ENCODE measurements at places on chromosomes 11 and 22.
A peak's percentile ranks its signal among the peaks of the same experiment; 100 is the strongest.

DNA sequence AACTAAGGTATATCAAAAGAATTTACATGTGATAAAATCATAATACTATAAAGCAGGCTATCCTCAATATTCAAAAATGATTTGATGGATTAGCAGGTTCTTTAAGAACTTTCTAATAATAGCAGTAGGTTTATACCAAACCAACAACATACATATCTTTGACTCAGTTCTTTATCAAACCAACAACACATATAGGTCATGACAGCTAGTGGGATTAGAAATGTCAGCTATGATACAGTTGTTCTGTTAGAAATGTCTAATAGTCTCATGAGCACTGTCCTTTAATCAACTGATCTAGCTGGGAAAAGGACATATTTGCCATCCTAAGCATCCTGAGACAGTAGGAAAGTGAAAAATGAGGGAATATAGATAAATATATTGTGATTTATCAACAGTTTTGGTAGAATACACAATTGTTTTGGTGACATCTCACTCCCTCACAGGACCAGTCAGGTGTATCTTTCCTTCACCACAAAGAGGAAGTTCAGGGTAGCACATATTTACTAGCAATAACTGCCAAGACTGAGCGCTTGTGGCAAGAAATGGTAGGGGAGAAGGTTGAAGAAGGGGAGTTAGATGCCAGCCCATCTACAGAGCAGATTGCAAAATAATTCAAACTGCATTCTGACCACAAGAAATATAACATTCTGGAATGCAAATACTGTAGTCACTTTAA, 90.8 kb upstream of the APOA1 start:
- DNase-seq: no peak

- DNase-seq: no peak
These were observed 9.7 kb downstream of the SLN start for GRCh38 chr11:107702109-107702660.

DNA sequence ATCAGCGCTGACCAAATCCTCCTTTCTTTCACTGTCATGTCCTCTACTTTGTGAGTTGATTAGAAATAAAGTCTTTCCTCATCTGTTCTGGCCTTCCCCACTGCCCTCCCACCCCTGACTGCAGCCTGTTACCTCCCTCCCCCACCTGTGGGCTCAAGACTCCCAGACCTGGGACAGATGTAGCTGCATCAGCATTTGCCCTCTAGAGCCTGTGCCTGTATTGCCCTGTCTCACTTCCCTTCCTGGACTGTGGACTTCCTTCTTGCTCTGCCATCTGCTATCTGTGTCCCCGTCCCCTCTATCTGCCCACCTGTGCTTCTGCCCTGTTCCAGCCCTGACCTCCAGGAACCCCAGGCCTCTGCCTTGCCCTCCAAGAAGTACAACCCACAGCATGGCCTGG, 122.5 kb downstream of the GALNT18 start:
- no peak for DNase-seq

GRCh38 chr11:110196241-110196754, 100.1 kb downstream of the RDX start:
- peak; percentile 41 for DNase-seq

DNA sequence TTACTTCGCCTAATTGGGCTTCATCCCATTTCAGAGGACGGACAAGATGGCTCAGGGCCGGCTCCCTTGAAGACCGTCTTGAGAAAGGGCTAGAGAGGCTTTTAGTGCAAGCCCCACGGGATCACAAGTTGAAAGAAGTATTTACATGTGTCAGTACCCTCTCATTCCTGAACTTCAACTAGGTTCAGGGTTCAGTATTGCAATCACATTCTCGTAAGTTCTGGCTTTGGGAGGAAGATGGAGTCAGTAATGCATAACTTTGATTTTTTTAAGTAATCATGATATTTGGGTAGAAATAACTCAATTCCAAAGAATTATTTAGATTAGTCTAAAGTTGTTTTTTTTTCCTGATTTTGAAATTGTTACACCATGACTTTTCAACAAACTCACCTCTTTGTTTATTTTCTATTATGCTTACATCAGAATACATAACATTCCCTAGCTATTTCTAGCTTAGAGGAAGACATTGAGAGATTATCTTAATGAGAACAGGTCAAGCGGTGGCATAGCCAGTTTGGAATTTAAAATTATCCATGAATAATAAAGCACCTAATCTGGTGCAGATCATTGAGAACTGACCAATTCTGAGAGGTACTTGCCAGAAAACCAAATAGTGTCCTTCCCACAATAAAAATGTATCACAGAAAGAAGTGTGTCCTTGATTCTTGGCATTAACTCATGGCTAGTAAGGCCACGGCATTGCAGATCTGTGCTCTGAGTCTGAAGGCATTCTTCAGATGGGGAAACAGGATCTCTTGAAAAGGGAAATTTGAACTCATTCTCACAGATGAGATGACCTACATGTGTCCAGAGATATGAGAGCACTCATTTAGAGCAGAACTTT, 92.1 kb upstream of the BLID start:
- peak; percentile 31 for DNase-seq

DNA sequence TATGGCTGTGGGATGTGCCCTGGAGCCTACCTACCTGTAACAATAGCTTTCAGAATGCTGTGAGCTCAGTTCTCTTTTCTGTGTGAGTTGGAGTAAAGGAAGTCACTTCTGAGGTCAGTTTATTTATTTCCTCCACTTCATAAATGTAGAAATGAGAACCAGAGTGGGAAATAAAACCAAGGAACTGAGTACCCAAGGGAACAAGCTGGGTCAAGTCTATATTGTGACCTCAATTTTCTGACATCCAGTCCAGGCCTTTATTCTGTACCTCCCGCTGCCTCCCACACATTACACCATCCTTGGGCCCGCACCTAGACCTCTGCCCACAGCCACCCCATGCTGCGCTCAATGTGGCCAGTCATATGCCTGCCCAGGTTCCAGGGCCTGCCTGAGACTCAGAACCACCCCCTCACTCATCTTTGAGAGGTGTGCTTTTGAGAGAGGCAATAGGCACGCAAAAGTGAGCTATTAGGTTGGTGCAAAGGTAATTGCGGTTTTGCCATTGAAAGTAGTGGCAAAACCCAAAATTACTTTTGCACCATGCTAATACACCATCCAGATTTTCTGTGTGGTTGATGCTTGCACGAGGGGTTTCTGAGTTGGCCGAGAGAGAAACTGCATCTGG, 9.8 kb downstream of the MS4A6E start:
- DNase-seq: no peak

DNA sequence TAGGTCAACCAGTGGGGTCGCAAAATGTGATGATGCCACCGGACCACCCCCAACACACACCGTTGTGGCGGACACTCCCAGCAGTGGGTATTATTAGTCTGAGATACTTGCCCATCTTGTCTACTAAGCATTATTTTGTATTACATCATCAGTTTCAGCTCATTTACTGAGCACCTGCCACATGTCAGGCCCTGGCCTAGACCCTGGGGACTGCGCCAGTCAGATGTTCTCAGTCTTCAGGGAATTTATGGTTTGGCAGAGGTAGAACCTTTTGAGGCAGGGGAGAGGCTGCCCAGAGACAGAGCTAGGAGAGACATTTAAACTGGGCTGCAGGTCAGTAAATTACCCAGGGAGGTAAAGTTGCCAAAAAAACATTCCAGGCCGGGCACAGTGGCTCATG, 43.1 kb upstream of the GCAT start:
- no peak for DNase-seq

- DNase-seq: no peak
These were observed 20.5 kb upstream of the IL17REL start for GRCh38 chr22:50032941-50033601.

DNA sequence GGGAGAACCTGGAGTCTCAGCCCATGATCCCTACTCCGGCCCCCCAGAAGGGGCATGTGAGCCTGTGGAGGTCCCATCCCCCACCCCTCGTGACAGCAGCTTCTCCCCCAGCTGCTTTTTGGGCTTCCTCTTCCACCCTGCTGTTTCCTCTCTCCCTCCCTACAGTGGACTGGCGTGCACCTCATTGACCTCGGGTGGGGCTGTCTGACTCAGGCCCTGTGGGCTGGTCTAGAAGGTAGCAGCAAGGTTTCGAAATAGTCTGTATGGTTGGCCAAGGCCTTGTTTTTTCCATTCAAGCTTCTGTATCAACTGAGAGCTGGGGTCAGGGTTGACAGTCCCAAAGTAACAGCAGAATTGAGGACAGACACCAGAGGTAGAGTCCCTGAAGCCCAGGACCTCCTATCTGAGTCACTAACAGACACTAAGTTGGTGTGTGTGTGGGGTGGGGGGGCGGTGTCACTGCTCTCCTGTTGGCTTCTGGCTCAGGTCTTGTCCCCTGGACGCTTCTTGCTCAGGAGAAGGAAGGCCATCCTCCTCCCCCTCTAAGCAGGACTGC, 7.7 kb downstream of the SLC37A2 start:
- peak; percentile 88 for DNase-seq

- no peak for DNase-seq
These were observed 7.3 kb downstream of the CADM1 start for GRCh38 chr11:115496892-115497291.

DNA sequence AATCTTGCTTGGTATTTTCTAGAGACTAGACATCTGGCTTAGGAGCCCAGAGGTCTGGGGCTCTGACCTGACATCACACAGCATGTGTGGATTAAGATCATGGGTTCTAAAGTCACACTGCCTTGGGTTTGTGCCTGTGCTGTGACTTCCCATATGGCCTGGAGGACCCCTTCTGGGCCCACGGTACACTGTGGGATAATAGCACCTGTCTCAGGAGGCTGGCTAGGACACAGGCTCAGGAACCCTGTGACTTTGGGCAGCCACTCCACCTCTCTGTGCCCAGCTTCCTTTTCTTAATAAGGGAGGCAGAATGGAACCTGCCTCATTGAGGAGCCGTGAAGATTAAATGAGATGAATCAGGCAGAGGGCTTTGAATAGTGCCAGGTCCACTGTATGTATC, 99.2 kb upstream of the B3GAT1 start:
- no peak for DNase-seq

GRCh38 chr11:44308923-44309477, 939 bp downstream of the ALX4 start:
- no peak for DNase-seq

DNA sequence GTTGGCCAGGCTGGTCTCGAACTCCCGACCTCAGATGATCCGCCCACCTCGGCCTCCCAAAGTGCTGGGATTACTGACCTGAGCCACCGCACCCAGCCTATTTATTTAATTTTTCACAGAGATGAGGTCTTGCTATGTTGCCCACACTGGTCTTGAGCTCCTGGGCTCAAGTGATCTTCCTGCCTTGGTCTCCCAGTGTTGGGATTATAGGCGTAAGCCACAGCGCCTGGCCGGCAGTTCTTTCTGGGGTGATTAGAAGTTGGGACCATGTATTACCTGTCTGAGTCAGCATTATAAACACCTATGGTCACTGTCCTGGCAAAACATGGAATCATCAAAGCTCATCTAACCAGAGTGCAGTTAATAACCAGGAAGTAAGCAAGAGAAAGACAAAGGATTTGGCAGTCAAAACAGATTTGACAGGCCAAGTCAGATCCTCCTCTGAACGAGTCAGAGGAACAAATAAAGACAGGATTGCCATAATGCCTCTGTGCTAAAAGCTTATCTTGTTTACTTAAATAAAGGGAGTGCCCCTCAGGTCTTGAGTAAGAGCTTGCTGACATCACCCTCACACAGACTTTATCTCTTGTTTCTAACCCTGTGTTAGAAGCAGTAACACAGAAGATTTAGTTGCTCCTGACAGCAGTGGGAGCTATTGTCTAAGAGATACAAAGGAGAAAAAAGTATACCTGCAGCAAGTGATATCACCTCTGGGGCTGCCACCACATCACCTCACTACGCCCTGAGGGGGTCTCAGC, 3.7 kb downstream of the SERPIND1 start:
- peak; percentile 82 for DNase-seq

DNA sequence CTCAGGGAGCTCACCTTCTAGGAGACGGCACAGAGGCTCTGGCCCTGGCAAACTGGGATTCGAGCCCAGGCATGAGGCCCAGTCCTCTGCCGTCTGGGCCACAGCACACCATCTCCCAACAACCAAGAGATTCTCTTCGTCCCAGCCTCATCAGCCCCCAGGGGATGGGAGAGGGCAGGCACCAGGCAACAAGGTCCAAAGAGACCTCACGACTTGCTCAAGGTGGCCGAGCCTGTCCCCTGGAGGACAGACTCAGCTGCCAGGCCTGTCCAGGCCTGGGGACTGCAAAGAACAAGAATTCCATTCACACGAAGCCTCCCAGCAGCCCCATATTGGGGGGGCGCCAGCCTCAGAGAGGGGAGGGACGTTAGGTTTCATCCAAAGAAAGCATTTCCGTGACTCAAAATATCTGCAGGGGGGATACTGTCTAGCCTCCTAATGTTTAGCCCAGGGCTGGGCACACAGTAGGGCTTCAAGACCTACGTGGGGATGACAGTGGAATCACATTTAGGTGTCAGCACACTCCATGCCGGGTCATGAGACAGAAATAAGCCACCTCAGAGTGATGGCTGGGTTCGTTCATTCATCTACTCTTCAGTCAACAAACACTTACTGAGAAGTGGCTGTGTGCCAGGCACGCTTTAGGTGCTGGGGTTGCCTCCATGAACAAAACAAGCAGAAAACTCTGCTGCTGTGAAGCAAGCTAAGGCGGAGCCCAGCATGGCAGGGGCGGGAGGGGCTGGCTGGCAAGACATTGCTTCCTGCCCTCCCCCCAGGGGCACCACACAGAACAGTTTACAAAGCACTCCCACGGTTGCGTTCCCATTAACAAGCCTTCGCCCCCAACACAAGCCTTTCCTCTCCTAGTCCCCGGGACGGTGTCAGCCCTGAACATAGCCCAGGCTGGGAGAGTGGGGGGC, 1.2 kb downstream of the CARNS1 start:
- no peak for DNase-seq

DNA sequence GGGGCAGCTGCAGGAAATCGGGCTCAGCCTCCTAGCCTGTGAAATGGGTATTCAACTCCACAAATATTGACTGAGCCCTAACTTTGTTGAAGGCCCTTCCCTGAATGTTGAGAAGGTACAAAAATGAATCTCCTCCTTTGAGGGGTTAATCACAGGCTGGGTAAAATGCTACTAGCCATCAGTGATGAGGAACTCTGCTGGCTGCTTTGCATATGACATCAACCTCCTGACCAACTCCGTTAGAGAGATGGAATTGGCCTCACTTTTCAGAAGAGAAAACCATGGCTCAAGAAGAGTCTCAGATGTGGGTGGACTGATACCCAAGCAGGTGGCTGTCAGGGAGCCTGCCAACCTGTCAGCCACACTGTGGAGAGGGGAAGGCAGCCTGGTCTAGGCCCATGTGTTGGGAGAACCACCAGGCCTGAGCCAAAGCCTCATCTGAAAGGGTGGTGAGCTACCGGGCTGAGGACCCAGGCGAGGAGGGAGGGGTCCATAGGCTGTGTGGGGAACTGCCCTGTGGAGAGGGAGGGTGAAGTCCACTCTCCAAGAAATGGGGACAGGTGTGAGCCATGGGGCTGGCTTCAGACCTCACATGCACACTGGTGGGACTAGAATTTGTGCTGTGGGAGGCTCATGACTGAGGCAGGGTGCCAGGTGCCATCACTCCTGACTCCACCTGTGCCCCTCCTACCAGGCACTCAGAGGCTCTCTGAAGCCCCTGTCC, 11.8 kb downstream of the CDCA5 start:
- no peak for DNase-seq

- DNase-seq: no peak
These were observed 21.4 kb downstream of the PATL1 start for GRCh38 chr11:59647245-59647980.

- DNase-seq: no peak
These were observed 33.7 kb downstream of the SVIP start for GRCh38 chr11:22795914-22796313.

GRCh38 chr22:23393721-23394320, 186.3 kb downstream of the IGLL1 start:
- DNase-seq: no peak

GRCh38 chr11:705646-706438, at the start of gene EPS8L2:
Gene EPS8L2, plus strand, starts transcription at chr11:706231. Its CDS starts 3,177 bp downstream, at chr11:709408.
- DNase-seq: no peak
